HS-27A (cell line): ENCODE measurements at places on chromosomes 5 and 9.
A peak's percentile ranks its signal among the peaks of the same experiment; 100 is the strongest.

DNA sequence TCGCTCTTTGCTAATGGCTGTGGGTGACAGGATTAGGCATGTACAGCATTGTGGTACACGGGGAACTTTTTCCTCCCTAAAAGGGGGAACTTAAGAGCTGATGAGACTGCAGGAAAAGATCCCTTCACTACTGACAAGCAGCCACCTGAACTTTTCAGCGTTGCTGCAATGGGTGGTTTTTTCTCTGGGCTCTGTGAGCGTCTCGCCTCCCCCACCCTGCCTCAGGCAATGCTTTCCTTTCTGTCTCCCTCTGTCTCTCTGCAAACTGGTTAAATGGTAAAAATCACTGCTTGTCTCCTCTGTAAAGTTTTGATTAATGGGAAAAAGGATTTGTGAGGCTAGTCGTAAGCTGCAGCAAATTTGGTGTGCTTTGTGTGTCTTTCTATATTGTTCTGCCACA lies 20.3 kb downstream of the HSD17B3 start:
- no peak for DNase-seq

DNA sequence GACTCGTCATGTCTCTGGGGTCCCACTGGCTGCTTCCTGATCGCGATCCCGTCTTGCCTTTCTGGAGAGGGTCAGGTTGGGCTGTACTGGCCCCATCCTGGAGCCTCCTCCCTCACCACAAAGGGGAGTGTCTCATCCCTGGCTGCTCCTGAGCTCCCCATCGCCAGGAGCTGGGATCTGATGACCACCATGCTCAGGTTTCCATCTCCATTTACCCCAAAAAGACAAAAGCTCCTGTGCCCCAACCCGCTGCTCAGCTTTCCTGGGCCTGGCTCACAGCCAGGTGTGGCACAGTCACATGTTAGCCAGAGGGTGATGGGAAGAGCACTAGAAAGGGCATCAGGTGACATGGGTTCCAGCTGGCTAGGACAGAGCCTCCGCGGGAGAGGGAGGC lies 47.3 kb upstream of the CDKN2AIPNL start:
- no peak for DNase-seq

DNA sequence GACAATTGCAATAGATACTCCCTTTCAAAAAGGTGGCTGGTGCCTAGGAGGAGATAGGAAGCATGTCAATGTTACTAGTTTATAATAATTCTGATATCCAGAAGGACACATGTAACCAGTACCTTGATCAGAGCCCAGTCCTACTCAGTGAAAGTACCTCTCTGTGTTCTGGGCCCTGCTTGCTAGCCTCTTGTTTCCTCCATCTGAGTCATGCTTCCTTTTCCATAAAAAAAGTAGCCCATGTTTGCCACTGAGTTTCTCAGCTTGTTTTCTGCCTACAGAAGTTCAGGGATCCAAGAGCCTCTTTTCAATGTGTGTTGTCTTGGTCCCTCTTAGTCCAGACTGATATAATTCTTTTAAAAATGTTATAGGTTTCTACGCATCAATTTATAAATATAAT lies 149.0 kb downstream of the SSBP2 start:
- DNase-seq: no peak

GRCh38 chr9:33125871-33126823 lies 41.0 kb downstream of the B4GALT1 start:
- no peak for DNase-seq

GRCh38 chr5:10586008-10586407 lies 22.1 kb downstream of the ANKRD33B start:
- DNase-seq: no peak

DNA sequence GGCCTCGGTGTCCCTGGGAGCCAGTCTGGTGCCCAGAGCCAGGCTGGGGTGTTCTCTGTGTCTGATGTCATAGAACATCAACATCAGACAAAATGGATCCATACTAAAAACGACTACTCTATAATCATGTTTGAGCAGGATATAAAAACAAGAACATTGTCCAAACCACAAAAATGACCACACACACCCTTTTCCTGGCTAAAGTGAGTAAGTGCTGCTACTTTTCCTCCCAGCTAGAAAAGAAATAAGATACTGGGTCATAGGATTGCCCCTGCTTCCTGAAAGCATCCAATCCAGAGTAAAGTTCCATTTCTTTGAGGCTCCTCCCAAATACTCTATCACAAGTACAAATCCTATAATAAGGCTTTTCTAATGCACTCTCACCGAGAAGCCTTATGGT lies 19.7 kb upstream of the TRAF1 start:
- no peak for DNase-seq

GRCh38 chr9:89868100-89868499 lies 263.3 kb downstream of the GADD45G start:
- DNase-seq: no peak

GRCh38 chr9:98559561-98559960 lies 149.2 kb downstream of the GABBR2 start:
- DNase-seq: no peak

DNA sequence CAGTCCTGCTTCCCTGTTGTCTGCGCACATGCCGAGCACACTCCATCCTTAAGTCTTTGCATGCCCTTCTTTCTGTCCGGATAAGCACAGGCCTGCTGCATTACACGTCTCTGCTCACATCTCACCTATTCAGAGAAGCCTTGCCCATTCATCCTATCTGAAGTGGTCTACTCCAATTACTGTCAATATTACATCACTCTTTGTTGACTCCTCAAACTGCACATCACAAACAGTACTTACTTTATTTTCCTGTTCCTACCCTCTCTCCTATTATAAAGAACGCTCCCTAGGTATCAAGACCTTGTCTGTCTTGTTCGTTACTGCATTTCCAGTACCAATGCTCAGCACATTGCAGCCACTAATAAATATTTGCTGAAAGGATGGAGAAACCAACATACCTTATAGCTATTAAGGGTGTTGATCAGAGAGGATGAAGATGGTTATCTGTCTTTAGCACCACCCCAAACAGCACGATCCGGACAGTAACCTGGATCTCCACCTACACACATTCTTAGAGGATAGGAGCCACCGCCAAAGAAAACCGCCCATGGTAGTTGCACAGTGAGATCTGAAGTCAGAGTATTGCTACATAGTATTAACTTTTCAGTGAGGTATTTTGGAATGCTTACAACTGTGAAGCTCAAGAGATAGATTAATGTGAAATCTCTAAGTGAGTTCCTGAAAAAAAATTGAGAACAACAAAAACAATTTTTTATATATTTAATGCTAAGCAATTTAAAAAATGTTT lies 1.6 kb upstream of the PRRC1 start:
- no peak for DNase-seq

- no peak for DNase-seq
Measured at GRCh38 chr5:165201771-165202518, 1696.5 kb downstream of the MAT2B start.

- no peak for DNase-seq
Measured at GRCh38 chr5:172063463-172064235, 57.2 kb upstream of the FBXW11 start.

- DNase-seq: no peak
Measured at GRCh38 chr9:131423171-131423581, 29.3 kb downstream of the PRRC2B start.

- no peak for DNase-seq
Measured at GRCh38 chr5:143456952-143457547, 53.6 kb upstream of the NR3C1 start.

DNA sequence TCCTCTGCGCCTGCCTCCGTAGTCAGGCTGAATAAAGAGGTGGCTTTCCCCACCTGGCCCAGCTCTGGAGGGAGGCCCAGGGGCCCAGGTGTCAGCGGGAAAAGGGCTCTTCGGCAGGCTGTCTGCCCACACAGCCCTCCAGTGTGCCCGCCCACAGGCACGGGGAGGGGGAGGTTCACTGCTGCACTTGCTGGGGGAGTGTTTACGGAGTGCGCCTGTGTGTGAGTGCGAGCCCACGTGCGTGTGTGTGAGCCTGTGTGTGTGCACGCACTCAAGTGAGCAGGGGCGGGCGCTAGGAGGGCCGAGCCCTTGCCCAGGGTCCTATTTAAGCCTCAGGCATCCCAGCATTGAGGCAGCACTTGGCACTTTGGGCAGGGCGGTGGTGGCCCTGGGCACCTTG lies 10.9 kb downstream of the DNLZ start:
- no peak for DNase-seq

- DNase-seq: no peak
Measured at GRCh38 chr9:19799784-19800183, 10.9 kb upstream of the SLC24A2 start.

DNA sequence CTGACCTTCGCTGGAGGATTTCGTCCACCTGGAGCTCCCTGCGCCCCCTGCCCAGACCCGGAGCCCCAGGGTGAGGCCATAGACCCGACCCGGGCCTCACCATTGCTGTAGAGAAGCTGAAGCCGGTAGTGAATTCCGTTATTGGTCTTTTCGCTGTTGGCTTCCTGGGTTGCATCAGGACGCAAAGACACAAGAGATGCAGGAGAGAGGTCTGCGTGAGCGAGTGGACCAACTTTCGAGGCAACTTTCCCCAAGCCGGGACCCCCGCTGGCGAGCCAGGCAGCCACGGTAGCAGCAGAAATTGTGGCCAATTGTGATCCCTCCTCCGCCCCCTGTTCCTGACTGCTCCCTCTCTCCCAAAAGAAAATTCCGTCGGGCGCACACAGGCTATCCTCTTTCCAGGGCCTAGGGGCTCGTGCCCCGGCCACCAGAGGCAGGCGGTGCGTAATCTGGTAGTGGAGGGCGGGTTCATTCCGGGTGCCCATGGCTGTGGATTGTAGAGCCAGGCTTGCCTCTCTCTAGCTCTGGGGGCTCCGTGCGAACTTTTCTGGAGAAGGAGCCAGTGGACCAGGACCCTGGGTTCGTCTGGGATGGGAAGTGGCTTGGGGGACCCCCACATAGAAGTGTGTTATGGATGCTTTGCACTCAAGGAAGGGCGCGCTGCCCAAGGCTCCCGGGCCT lies 3.3 kb downstream of the EBF1 start:
- DNase-seq: no peak

DNA sequence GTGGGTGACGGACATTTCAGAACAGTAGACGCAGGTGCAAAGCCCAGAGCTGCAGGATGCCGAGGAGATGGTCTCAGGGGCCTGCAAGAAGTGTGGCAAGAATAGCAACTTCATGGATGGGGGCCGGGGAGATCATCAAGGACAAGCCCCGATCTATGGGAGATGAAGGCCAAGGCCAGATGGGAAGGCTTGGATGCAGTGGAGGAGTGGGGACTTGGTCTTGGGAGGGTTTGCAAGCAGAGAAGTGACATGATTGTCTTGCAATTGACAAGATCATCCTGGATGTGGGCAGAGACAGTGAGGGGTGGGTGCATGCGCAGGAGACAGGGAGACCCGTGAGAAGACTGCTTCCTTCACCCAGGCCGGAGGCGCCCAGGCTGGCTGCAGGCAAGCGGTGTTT lies 198.1 kb downstream of the CDK5RAP2 start:
- DNase-seq: no peak

- no peak for DNase-seq
Measured at GRCh38 chr5:64619609-64620008, 70.7 kb upstream of the SHISAL2B start.

- no peak for DNase-seq
Measured at GRCh38 chr5:113089653-113090335, 113.2 kb downstream of the DCP2 start.

DNA sequence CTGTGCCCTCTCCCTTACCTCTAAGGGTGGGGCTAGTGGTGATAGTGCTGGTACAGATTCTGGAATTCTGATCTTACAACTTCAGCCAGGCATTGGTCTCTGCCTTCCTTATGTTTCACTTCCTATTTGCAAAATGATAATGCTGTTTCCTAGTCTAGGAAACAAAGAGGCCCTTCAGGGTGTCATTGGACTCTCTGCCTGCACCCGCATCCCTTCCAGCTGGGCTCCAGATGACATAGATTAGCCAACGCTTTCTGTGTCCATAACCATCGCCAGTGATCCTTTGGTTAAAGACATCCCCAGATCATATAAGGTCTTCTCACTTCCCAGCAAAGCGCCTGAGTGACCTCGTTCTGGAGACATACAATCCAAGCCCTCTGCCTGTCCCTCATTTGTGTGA lies 180.7 kb downstream of the ERCC6L2 start:
- no peak for DNase-seq

DNA sequence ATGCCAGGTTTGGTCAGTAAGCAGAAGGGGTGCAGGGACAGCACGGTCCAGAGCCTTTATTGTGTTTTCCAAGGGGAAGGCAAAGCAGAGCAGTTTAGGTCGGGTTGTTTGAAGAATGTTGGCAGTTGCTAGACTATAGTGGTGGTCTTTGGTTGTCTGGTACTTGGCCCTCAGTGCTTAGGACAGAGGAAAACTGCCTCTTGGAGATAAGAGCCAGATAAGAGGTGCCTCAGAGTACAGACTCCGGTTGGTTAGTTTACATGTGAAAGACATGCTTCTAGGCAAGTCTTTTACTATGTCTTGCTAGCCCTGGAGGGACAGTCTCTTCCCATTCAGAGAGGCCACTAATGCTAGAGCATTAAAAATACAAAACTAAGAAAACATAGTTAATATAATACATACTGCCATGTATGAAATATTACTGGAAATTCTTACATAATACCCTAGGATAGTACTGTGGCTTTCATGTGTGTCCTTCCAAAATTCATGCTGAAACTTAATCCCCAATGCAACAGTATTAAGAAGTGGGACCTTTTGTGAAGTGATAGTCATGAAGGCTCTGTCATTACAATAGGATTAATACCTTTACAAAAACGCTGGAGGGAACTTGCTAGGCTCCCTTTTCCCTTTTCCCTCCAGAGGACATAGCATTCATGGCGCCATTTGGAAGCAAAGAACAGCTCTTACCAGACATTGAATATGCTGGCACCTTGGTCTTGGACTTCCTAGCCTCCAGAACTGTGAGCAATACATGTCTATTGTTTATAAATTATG lies 280.4 kb downstream of the TMEM167A start:
- no peak for DNase-seq

DNA sequence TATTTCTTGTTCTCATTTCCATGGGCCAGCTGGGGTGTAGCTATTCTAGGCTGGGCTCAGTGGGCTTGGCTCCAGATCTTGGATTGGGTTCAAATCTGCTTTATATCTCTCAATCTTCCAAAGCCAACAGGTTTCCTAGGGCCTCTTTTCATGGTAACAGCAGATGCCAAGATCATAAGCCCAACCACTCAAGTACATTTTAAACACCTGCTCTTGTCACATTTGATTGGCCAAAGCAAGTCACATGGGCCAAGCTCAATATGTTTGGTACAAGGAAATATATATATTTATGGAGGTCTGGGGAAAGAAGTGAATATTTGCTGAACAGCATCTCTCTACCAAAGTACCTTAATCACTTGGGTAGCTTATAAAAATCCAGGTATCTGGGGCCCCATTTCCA lies 49.5 kb downstream of the MRRF start:
- no peak for DNase-seq

- peak; percentile 58 for DNase-seq
Measured at GRCh38 chr5:109455598-109456096, 45.9 kb upstream of the PJA2 start.

- no peak for DNase-seq
Measured at GRCh38 chr9:95746408-95747180, 128.9 kb upstream of the ERCC6L2 start.
